ENCODE measurements at places on chromosomes 2 and 18. TPM values are rescaled to one million over a fixed set of nuclear protein-coding genes. Genes with fewer than 3 reads are reported as not detected.

GRCh38 chr18:51171625-51172259 is 25.7 kb downstream of the MEX3C start:
- no peak for DNase-seq

Gene SLC4A3
- 1.8 TPM for total RNA-seq

- no peak for DNase-seq
Observed at GRCh38 chr2:27400348-27401135, 8.8 kb downstream of the PPM1G start.

GRCh38 chr2:160229591-160229990 is 29.5 kb upstream of the ITGB6 start:
- DNase-seq = no peak

DNA sequence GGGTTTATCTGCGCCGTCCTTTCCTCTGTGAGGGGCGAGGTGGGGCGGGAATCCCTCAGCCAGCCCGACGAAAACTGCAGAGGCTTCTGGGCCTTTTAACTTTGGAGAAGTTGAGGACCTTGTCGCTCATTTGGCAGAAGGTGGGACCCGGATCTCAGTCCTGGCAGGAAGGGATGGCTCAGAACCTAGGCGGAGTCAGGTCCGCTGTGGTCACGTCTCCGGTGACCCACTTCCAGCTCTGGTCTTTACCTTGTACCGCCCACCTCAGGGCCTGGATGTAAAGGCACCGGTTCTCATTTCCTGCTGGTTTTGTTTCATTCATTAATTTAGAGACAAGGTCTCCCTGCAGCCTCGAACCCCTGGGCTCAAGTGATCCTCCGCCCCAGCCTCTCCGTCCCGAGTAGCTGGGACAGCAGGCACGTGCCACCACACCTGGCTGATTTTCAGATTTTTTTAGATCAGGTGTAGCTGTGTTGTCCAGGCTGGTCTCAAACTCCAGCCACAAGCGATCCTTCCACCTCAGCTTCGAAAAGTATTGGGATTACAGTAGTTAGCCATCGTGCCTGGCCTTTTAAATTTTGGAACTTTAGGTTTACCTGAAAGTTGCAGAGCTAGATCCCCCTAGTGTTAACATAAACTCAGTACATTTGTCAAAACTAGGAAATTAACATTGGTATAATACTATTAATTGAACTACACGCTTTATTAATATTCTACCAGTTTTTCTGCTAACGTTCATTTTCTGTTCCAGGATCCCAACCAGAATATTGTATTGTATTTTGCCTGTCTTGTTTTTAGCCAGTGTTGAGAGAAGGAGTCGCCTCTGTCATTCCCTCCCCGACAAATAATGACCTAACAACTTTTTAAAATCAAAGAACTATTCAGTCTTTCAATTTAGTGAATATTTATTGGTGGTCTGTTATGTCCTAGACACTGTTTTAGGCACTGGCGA is 852 bp downstream of the POLI start:
- DNase-seq = no peak

DNA sequence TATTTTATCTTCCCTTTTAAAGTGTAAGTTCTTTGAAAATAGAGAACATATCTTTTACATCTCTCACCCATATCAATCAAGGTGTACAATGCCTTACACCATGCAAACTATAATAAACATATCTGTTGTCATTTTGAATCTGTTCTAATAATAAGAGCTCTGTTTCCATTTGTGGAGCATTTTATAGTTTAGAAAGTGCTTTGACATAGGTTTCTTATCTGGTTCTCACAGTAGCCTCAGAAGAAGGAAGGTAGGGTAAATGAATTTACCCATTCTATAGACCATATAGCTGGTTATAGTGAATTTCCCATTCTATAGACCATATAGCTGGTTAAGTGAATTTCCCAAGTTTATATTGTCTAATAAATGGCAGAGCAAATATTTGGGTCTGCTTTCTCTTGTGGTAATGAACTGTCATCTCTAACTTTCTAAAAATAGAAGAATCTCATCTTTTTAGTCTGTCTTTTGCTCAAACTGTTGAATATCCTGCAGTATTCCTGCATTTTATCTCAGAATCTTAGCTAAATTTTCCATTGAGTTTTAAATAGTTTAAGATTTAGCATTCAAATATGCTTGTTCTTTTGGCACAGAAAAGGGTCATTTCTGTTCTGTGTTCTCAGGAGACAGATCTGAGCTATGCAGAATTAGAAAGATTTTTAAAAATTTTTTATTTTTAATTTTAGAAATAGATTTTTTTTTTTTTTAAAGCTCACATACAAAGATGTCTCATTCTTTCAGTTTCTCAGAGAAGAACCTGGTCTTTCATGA is 80.7 kb upstream of the STON1 start:
- DNase-seq = no peak

- DNase-seq = no peak
Observed at GRCh38 chr2:104787298-104788065, 66.4 kb upstream of the POU3F3 start.

Gene SIGLEC15
- total RNA-seq = not detected

- no peak for DNase-seq
Observed at GRCh38 chr2:102424754-102425153, 1.8 kb downstream of the IL18RAP start.

Data from suprapubic skin (tissue), 4 donors.